Muscle of leg (tissue), 16 donors: ENCODE measurements at places on chromosomes 2 and 18.
A peak's percentile ranks its signal among the peaks of the same experiment; 100 is the strongest.

GRCh38 chr2:65706411-65706810, 274.0 kb upstream of the SPRED2 start:
- H3K27ac ChIP-seq: no peak overlapping the region
- DNase-seq: no peak
- H3K27me3 ChIP-seq: peaks cover 2% of the 10 kb centered on the region
- no peaks in the 10 kb centered on the region for H3K36me3 ChIP-seq
- no peak overlapping the region for H3K4me3 ChIP-seq

DNA sequence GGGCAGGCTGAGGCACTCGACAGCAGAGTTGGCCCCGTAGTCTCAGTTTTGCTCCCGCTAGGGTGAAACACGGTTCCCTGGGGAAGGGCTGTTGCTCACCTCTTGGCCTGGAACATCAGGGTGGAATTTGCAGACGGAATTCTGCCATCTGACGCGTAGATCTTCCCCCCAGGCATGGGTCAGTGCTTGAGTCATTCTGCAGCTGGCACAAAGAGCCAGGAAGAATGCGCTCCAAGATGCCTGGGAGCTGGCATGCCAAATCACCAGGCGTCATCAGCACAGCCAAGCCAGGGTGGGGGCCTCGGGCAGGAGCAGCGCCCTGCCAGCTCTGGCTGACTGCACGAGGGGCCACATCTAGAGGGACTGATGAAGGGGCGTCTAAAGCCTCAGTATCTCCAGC, 42.7 kb downstream of the ODC1 start:
- H3K27ac ChIP-seq: peak overlapping the region; percentile 94
- peak; percentile 83 for DNase-seq
- H3K36me3 ChIP-seq: no peaks in the 10 kb centered on the region
- no peaks in the 10 kb centered on the region for H3K27me3 ChIP-seq

DNA sequence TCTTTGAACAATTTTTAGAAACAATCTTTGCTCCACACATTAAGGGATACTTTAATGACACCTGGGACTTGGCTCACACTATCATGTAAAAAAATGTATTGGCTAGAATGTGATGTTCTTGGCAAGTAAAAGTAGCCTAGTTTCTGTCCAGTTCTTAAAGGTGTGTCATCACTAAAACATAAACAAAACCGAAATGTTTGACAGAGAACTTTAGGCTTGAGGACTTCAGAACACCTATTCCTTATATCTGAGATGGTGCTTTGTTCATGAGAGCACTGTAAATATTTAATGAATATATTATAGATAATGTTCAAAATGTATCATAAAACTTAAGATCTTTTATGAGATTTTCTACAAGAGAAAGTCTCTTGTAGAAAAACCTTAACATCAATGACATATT, 19.8 kb upstream of the HNRNPA3 start:
- H3K4me3 ChIP-seq: no peak overlapping the region
- no peaks in the 10 kb centered on the region for H3K27me3 ChIP-seq
- H3K36me3 ChIP-seq: no peaks in the 10 kb centered on the region
- H3K4me1 ChIP-seq: no peaks in the 10 kb centered on the region
- no peak for DNase-seq
- H3K27ac ChIP-seq: no peak overlapping the region

GRCh38 chr2:24768601-24769000, 24.6 kb downstream of the PTRHD1 start:
- DNase-seq: no peak
- H3K27me3 ChIP-seq: no peaks in the 10 kb centered on the region
- H3K4me3 ChIP-seq: no peak overlapping the region

DNA sequence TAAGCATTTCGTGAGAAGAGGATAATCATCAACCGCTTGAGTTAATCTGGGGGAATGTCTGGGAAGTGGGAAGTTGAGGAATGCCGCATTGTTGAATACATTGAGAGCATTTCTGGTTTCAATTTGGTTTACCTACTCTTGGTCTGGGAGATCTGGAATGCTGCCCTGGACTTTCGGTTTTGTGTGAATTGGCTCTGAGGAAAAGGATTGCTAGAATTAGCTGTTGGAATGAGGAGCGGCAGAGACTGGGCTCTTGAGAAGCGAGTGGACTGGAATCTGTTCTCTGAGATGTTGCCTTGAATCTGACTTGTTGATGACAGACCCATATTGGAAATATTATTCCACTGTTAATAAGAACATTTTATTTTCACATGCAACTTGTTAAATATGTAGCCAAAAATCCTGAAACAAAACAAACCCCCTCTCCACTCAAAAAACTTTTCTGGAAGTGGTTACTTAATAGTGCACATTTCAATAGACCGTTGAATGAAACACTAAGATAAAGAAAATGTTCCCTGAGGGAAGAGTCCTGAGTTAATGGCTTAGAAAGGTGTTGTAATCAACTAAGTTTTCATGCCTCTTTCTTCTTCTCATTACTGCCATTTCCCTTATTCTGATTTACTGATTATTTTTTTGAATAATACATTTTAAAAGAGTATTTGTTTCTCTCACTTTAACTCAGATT, 50.8 kb downstream of the PTPRM start:
- H3K4me1 ChIP-seq: peaks cover 27% of the 10 kb centered on the region
- H3K4me3 ChIP-seq: no peak overlapping the region
- no peaks in the 10 kb centered on the region for H3K27me3 ChIP-seq
- peak overlapping the region; percentile 18 for H3K27ac ChIP-seq
- H3K36me3 ChIP-seq: no peaks in the 10 kb centered on the region

DNA sequence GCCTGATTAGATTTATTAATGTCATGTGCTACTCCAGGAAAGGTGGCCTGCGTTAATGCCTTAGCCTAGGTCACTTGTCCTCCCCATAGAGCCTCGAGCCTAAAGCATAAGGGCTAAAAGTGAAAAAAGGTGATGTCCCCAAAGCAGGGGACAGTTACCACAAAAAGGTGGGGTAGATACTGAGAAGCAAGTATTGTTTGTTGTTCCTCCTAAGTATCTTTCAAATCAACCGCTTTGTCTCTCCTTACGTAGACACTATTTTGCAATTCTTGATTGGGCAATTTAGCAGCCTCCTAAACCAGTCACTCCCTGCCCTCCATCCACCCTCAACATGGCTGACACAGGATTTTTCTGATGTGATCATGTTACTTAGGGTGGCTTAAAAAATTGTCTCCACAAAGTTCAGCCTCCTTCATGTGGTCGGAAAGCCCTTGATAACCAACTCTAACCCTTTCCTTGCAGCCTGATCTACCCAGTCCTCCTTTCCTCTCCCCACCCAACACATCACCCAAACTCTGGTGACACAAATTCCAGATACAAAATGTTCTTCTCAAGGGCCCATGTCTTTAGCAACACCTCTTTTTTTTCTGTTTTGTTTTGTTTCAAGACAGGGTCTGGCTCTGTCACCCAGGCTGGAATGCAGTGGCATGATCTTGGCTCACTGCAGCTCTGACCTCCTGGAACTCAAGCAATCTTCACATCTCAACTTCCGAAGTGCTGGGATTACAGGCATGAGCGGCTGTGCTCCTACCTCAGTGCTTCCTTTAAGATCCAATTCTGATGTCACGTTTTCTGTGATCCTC, 6.9 kb downstream of the INHA start:
- no peak for DNase-seq
- no peak overlapping the region for H3K4me3 ChIP-seq
- H3K36me3 ChIP-seq: no peaks in the 10 kb centered on the region
- H3K4me1 ChIP-seq: peaks cover 26% of the 10 kb centered on the region
- H3K27me3 ChIP-seq: peaks cover 10% of the 10 kb centered on the region

- DNase-seq: no peak
- H3K27me3 ChIP-seq: no peaks in the 10 kb centered on the region
- peaks cover 8% of the 10 kb centered on the region for H3K4me1 ChIP-seq
- peak overlapping the region; percentile 65 for H3K27ac ChIP-seq
- no peaks in the 10 kb centered on the region for H3K36me3 ChIP-seq
Measured at GRCh38 chr18:63245600-63245999, 74.0 kb downstream of the BCL2 start.

GRCh38 chr2:27379836-27380625, 503 bp downstream of the ZNF513 start:
- peaks cover 69% of the 10 kb centered on the region for H3K36me3 ChIP-seq
- no peak for DNase-seq
- no peaks in the 10 kb centered on the region for H3K27me3 ChIP-seq
- peak overlapping the region; percentile 95 for H3K27ac ChIP-seq
- peak overlapping the region; percentile 79 for H3K4me3 ChIP-seq

GRCh38 chr18:75677696-75678455, 250.4 kb upstream of the SMIM21 start:
- no peaks in the 10 kb centered on the region for H3K36me3 ChIP-seq
- DNase-seq: peak; percentile 83
- H3K27ac ChIP-seq: peak overlapping the region; percentile 84
- no peaks in the 10 kb centered on the region for H3K27me3 ChIP-seq
- peaks cover 6% of the 10 kb centered on the region for H3K4me1 ChIP-seq

DNA sequence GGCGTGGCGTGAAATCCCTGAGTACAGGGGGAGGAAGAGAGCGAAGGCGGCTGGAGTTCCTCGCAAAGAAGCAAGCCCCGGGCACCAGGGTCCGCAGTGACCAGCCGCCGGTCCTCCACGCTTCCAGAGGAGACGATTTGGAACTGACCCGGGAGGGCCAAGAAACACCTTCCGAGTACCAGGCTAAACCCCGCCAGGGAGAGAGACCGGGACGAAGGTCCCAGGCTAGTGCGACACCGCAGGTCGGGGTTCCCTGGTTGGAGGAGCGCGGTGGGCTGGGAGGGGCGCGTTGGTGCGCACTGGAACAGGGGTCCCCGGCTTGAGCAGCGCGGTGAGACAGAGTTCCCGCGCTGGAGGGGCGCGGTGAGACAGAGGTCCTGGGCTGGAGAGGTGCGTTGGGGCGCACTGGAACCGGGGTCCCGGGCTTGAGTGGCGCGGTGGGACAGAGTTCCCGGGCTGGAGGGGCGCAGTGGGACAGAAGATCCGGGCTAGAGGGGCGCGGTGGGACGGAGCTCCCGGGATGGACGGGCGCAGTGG, 901 bp downstream of the WDFY1 start:
- H3K4me1 ChIP-seq: peaks cover 18% of the 10 kb centered on the region
- DNase-seq: peak; percentile 50

- H3K4me3 ChIP-seq: peak overlapping the region; percentile 87
- no peaks in the 10 kb centered on the region for H3K27me3 ChIP-seq
- peaks cover 2% of the 10 kb centered on the region for H3K4me1 ChIP-seq
- DNase-seq: peak; percentile 15
Measured at GRCh38 chr2:240024766-240025165, 376 bp downstream of the NDUFA10 start.

GRCh38 chr18:61765097-61765496, 127.7 kb downstream of the RNF152 start:
- no peak overlapping the region for H3K4me3 ChIP-seq
- H3K27me3 ChIP-seq: no peaks in the 10 kb centered on the region
- no peak for DNase-seq
- H3K4me1 ChIP-seq: no peaks in the 10 kb centered on the region
- no peaks in the 10 kb centered on the region for H3K36me3 ChIP-seq
- H3K27ac ChIP-seq: no peak overlapping the region

DNA sequence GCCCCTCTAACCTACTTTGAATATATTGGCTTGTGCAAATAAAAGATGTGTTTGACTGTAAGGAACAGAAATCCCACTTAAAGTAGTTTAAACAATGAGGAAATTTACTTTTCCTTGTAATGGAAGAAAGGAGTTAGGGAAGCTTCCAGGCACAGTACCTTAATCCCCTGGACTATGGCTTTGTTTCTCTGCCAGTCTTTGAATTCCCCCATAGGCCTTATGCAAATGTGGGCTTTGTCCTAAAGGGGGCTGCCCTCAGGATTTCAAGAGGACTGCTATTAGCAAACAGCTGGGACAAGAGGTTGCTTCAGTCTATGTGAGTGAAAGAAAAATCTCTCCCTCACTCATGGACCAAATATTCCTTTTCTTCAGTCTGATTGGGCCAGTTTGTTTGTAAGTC, 255.1 kb upstream of the THSD7B start:
- H3K27ac ChIP-seq: no peak overlapping the region
- H3K4me1 ChIP-seq: no peaks in the 10 kb centered on the region
- H3K4me3 ChIP-seq: no peak overlapping the region
- DNase-seq: no peak

DNA sequence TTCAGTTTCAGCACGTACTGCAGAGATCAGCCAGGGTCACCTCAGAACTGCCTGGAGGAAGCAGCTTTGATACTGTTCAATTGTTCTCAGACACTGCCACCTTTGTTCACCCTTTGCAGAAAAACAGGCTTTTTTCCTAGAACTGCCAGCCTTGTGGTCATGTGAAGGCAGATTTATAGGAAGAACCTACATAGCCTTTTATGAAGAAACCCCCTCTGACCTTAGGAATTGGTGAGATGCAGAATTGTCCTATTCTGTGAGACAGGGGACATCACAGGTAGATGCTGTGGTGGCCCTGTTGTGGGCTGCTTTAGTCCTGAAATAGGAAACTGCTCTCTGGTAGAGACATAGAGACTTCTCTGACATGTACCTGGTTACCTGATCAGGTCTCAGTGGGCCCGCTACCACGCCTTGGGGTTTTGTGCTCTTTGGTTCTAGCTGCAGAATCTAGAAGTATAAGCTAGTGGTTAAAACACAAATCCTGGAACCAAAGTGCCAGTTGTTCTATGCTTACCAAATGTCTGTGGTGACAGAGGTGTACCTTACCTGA, 206.6 kb downstream of the AGPS start:
- peaks cover 40% of the 10 kb centered on the region for H3K4me1 ChIP-seq
- peak; percentile 49 for DNase-seq
- no peaks in the 10 kb centered on the region for H3K27me3 ChIP-seq
- no peak overlapping the region for H3K4me3 ChIP-seq

- H3K27me3 ChIP-seq: no peaks in the 10 kb centered on the region
- DNase-seq: no peak
- no peaks in the 10 kb centered on the region for H3K4me1 ChIP-seq
- no peak overlapping the region for H3K4me3 ChIP-seq
- peaks cover 38% of the 10 kb centered on the region for H3K36me3 ChIP-seq
Measured at GRCh38 chr18:686339-687111, 25.9 kb downstream of the ENOSF1 start.

DNA sequence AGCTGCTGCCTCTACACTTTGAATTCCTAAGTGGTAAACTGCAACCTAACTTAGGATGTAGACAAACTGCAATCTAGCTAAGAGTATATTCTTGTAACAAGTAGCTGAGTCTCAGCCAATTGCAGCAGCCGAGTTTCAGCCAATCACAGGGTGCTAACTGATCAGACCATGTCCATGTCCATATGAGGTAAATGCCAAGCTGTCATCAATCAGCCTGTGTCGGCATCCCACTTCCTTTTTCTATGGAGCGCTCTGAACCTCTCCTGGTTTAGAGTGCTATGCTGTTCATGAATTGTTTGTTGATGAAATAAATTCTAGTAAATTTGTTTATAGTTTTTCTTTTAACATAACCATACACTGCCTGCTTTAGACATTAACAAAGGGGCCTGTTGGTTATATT, 408.8 kb downstream of the NBAS start:
- no peak for DNase-seq
- no peak overlapping the region for H3K4me3 ChIP-seq
- H3K4me1 ChIP-seq: no peaks in the 10 kb centered on the region
- H3K27me3 ChIP-seq: no peaks in the 10 kb centered on the region
